MM.1S (cell line): ENCODE measurements at places on chromosomes 1 and 21.

GRCh38 chr1:4622821-4623220 lies 31.6 kb upstream of the AJAP1 start:
- no peaks in the 10 kb centered on the region for H3K4me1 ChIP-seq
- H3K4me3 ChIP-seq, result no peak overlapping the region
- H3K27ac ChIP-seq, result no peak overlapping the region

GRCh38 chr1:186144505-186144904 lies 230.5 kb downstream of the TPR start:
- H3K27me3 ChIP-seq, result no peaks in the 10 kb centered on the region
- H3K4me3 ChIP-seq, result no peak overlapping the region
- H3K4me1 ChIP-seq, result no peaks in the 10 kb centered on the region
- no peak for DNase-seq

DNA sequence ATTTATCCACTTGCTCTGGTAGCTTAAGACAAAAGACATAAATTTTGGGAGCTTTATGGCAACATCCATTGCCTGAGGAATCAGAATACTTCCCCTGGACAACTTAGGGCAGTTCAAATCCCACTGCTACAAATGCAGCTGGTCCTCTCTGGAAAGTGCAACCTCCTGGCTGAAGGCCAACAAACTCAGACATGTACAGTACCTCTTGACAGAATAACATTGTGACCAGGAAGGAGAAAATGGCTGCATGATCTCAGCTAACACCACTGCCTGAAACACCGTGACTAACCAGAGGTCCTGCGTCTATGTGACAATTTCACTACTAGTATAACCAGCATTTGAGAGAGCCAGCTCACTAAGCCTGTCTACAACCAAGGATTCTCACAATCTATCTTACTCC lies 218.9 kb downstream of the CRB1 start:
- no peaks in the 10 kb centered on the region for H3K36me3 ChIP-seq
- no peaks in the 10 kb centered on the region for H3K4me1 ChIP-seq
- no peak overlapping the region for H3K27ac ChIP-seq
- no peak for DNase-seq
- no peak overlapping the region for H3K4me3 ChIP-seq
- H3K27me3 ChIP-seq, result no peaks in the 10 kb centered on the region

DNA sequence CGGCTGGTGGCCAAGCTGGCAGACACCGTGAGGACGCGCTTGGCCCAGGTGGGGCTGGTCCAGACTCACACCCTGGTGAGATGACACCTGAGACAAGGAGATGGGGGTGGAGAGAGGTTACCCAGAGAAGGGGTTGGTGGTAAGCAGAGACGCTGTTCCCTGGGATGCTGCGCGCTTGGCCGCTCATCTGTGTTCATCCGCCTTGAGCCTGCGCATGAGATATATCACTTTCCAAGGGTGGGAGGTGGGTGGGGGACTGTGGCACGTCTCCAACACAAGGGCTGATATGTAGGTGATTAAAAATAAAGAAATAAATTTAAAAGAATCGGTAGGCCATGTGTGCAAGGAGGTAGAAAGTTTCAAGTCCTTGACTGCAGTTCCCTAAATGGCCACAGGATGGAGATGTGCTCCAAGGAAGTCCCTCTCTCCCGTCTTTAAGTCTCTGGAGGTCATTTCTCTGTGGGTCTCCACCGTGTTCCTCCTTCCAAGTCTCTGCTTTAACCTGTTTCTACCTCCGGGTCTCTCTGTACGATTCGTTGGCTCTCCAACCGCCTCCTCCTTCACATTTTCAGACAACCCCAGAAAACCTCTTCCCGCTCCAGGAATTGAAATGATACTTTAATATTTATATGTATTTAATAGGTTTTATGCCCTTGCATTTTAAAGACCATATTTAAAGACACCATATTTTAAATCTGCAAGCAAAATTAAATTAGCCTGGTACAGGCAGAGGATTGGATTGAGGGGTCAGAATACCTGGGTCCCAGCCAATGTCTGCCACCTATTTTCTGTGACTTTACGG lies 4.5 kb downstream of the TTC24 start:
- H3K4me3 ChIP-seq, result no peak overlapping the region
- DNase-seq, result peak; percentile 89
- no peak overlapping the region for H3K27ac ChIP-seq
- no peaks in the 10 kb centered on the region for H3K36me3 ChIP-seq
- no peaks in the 10 kb centered on the region for H3K4me1 ChIP-seq

DNA sequence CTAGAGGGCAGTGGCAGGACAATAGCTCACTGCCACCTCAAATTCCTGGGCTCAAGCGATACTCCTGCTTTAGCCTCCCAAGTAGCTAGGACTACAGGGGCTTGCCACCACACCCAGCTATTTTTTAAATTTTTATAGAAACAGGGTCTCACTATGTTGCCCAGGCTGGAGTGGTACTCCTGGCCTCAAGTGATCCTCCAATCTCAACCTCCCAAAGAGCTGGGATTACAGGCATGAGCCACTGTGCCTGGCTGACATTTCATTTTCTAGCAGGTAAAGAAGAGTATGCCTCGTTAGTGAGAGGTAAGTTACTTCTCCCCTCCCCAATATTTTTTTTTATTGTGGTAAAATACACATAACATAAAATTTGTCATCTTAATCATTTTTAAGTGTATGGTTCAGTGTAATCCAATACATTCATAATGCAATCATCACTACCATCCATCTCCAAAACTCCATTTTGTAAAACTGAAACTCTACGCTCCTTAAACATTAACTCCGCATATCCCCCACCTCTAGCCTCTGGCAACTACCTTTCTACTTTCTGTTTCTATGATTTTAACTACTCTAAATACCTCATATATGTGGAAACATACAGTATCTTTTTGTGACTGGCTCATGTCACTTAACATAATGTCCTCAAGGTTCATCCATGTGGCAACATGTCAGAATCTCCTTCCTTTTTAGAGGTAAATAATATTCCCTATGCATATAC lies 22.4 kb downstream of the ZZZ3 start:
- DNase-seq, result no peak
- no peaks in the 10 kb centered on the region for H3K4me1 ChIP-seq
- H3K27me3 ChIP-seq, result no peaks in the 10 kb centered on the region
- H3K36me3 ChIP-seq, result no peaks in the 10 kb centered on the region

DNA sequence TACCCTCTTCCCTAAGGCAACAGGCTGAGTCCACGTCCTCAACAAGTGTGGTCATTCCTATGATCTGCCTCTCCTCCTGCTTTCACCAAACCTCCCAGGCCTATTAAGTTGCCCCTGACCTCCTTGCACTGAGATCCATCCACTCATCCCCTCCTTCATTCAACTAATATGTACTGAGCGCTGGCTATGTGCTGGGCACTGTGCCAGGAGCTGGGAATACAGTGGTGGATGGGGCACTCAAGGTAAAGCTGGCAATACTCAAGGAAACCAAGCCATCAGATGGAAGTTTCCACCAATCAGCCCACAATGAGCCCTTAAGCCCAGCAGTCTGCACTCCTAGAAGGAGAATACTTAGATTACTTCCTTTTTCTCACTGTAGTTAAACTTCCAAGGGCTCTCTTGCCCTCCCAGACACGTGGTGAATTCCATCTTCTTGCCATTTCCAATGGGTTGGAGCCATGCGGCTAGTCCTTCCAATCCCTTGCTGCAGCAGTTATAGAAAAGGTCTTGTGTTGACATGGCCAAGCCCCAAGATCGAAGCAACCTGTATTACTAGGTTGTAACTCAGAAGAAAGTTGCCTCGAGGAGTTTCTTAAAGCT lies 279.9 kb upstream of the RUNX1 start:
- H3K27ac ChIP-seq, result no peak overlapping the region
- H3K36me3 ChIP-seq, result no peaks in the 10 kb centered on the region
- no peaks in the 10 kb centered on the region for H3K4me1 ChIP-seq
- H3K4me3 ChIP-seq, result no peak overlapping the region

- H3K4me3 ChIP-seq, result no peak overlapping the region
- peaks cover 19% of the 10 kb centered on the region for H3K4me1 ChIP-seq
- no peaks in the 10 kb centered on the region for H3K36me3 ChIP-seq
- H3K27me3 ChIP-seq, result no peaks in the 10 kb centered on the region
- DNase-seq, result no peak
Measured at GRCh38 chr1:58929671-58930325, 146.0 kb upstream of the JUN start.

DNA sequence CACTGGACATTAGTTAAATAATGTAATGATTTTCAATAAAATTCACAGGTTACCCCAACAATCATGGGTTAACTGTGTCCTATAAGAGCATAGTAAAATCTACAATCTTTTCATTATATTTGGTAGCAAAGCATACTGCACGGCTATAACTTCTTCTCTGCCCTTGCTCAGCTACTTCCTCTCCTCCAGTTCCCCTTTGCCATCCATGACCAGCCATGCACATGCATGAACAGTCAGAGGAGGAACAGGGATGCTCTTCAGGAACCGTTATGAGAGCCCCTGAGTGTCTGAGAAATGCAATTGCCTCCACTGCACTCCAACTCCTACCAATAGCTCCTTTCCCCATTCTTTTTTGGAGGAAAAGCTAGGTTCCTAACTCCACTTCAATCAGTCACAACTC lies 646.7 kb downstream of the LTN1 start:
- H3K27ac ChIP-seq, result no peak overlapping the region
- H3K36me3 ChIP-seq, result no peaks in the 10 kb centered on the region
- no peaks in the 10 kb centered on the region for H3K27me3 ChIP-seq
- H3K4me3 ChIP-seq, result no peak overlapping the region

- H3K27me3 ChIP-seq, result no peaks in the 10 kb centered on the region
- H3K36me3 ChIP-seq, result no peaks in the 10 kb centered on the region
- H3K4me3 ChIP-seq, result no peak overlapping the region
- H3K4me1 ChIP-seq, result peaks cover 6% of the 10 kb centered on the region; the same call in 1 of the 2 replicates
- H3K27ac ChIP-seq, result no peak overlapping the region
Measured at GRCh38 chr1:46519209-46519608, 29.6 kb downstream of the DMBX1 start.

GRCh38 chr1:19844731-19845495 lies 29.8 kb upstream of the RNF186 start:
- no peaks in the 10 kb centered on the region for H3K36me3 ChIP-seq
- no peak overlapping the region for H3K4me3 ChIP-seq
- H3K4me1 ChIP-seq, result no peaks in the 10 kb centered on the region
- no peak for DNase-seq
- no peaks in the 10 kb centered on the region for H3K27me3 ChIP-seq
- H3K27ac ChIP-seq, result no peak overlapping the region

DNA sequence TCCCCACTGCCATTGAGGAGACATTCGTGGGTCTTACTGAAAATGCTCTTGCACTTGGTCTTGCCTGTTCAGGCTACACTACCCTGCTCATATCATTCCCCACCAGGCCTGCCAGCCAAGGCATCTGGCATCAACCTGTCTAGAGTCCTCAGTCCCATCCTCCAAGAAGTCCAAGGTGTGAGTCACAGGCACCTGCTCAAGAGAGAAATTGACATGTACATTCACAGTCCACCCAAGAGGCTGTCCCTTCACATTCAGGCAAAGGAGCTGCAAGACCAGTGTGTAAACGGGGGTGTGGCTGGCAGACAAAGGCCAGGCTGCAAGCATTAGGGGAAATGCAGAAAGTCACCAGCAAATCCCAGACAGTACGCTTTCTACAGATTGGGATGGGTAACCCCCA lies 13.1 kb upstream of the PLA2G2C start:
- no peak overlapping the region for H3K27ac ChIP-seq
- no peaks in the 10 kb centered on the region for H3K4me1 ChIP-seq
- DNase-seq, result no peak
- no peaks in the 10 kb centered on the region for H3K36me3 ChIP-seq

GRCh38 chr1:228544021-228544850 lies 57.1 kb downstream of the RNF187 start:
- H3K36me3 ChIP-seq, result no peaks in the 10 kb centered on the region
- H3K4me1 ChIP-seq, result peaks cover 47% of the 10 kb centered on the region
- peak overlapping the region; percentile 42; the same call in 1 of the 2 replicates for H3K27ac ChIP-seq
- no peak overlapping the region for H3K4me3 ChIP-seq
- no peaks in the 10 kb centered on the region for H3K27me3 ChIP-seq

DNA sequence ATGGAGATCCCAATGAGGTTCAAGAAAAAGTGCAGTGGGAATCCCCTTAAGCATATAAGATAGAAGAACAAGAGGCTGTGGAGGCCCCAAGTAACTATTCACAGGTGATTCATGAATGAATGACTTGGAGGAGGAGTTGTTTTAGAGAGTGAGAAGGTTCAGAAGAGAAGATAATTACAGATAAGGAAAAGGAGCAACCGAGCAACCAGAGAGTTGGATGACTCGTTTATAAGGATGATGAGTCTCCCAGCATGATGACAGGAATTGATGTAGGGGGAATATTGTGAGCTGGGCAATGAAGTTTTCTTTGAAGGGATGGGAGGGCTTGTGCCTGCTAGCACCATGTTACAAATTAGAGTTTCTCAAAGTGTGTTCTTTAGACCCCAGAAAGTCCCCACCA lies 9.8 kb downstream of the C8A start:
- no peak overlapping the region for H3K27ac ChIP-seq
- H3K36me3 ChIP-seq, result no peaks in the 10 kb centered on the region
- no peak for DNase-seq
- H3K4me3 ChIP-seq, result no peak overlapping the region
- no peaks in the 10 kb centered on the region for H3K27me3 ChIP-seq

DNA sequence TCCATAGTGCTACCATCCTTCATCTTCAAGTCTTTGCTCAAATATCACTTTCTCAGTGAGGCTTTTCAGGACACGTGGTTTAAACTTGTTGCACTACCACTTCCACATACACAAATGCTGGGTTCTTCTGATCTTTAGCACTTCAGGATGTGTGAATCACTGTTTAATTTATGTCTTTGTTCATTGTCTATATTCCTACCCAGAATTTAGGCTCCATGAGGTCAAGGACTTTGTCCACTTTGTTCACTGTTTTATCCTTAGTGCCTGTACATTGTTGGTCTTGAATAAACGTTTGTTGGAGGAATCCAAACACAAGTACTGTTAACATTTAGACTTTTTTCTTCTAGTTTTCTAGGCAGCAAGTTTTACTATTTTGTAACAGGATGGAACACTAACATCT lies 42.6 kb upstream of the RALGPS2 start:
- H3K4me1 ChIP-seq, result peaks cover 9% of the 10 kb centered on the region
- H3K27me3 ChIP-seq, result no peaks in the 10 kb centered on the region
- no peak overlapping the region for H3K27ac ChIP-seq
- DNase-seq, result no peak
- H3K36me3 ChIP-seq, result no peaks in the 10 kb centered on the region
- H3K4me3 ChIP-seq, result no peak overlapping the region

GRCh38 chr1:205313563-205314308 lies 7.8 kb downstream of the NUAK2 start:
- DNase-seq, result peak; percentile 75
- peak overlapping the region; percentile 55 for H3K4me3 ChIP-seq
- peak overlapping the region; percentile 84 for H3K27ac ChIP-seq
- peaks cover 75% of the 10 kb centered on the region for H3K4me1 ChIP-seq

- peaks cover 60% of the 10 kb centered on the region for H3K27me3 ChIP-seq
- no peak overlapping the region for H3K27ac ChIP-seq
- H3K4me3 ChIP-seq, result no peak overlapping the region
Measured at GRCh38 chr1:34744851-34745250, 10.0 kb upstream of the GJB5 start.

DNA sequence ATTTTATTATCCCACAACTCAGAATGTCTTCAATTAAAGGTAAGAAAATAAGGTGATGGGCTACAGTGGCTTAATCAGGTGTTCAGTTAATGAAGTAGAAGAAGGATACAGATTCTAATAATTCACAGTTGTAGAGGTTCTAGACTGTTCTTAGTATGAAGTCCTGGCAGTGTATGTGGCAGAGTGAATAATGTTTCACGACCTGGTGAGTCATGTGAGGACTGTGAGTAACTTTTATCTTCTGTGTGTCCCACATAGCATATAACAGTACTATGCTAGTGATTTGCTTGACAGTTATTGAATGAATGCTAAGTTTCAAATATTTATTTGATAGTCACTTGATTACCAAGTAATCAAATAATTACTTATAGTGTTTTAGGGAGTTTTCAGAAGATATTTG lies 20.0 kb downstream of the SLC16A4 start:
- no peaks in the 10 kb centered on the region for H3K27me3 ChIP-seq
- no peak for DNase-seq
- no peaks in the 10 kb centered on the region for H3K4me1 ChIP-seq
- H3K36me3 ChIP-seq, result no peaks in the 10 kb centered on the region
